Brain pericyte (primary cell): ENCODE measurements at places on chromosomes 3 and 15.
A peak's percentile ranks its signal among the peaks of the same experiment; 100 is the strongest.

GRCh38 chr3:25547943-25548674, 116.6 kb downstream of the TOP2B start:
- DNase-seq: no peak

GRCh38 chr3:71285086-71285485, 298.4 kb downstream of the FOXP1 start:
- DNase-seq: no peak

DNA sequence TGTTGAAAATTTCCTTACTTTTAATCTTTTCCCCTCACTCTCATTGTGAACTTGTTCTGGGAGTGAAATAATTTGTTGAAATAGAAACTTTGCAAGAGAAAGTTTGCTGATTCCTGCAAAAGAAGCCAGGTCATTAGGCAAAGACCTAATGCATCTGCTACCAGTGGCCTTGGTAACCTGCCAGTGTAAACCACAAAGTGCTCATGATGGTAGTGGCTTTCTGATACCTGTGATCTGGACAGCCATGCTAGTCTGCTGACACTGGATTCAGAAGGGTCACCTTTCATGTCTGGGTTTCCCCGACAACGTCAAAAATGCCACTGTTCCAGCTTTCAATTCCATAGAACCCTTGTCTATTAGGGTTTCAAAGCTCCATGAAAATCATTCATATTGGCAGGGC, 123.7 kb upstream of the MCTP2 start:
- DNase-seq: no peak

GRCh38 chr3:7874116-7874515, 627.5 kb upstream of the LMCD1 start:
- no peak for DNase-seq

GRCh38 chr3:42632146-42632545, 21.4 kb upstream of the ZBTB47 start:
- DNase-seq: no peak

DNA sequence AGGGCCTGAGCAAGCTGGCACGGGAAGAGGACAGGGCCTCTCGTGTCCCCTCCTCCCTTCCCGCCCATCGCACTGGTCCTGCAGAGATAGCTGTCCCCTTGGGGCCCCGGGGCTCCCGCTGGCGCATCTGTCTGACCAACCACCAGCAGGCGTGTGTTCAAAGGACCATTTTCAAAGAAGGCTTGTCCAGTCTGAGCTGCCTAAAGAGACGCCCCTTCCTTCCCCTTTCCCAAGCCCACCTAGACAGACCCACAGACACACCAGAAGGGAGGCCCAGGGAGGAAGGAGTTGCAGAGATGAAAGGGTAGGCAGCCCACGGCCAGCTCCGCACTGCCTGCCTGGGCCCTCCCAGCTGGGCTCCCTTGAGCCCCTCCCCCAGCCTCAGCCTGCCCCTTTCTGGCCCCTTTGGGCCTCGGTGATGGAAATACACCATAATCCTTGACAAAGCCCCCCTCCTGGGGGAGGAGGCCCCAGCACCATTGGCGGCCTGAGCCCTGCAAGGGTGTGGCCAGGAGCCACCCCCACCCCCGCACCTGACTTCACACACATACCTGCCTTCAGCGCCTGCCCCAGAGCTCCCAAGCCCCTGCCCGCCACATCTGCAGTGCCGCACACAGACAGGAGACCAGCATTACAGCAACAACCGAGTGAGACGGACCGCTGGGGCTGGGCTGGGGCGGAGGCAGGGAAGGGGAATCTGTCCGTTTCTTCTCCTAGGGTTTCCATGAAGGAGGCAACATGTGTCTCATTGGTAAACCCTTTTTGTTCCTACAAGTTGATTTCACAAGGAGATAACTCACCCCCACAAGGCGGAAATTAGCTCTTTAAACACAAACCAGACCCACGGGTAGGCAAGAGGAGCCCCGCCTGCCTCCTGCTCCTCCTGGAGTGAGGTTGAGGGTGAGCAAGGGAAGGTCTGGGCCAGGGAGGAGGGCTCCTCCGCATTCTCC, at the start of gene STRA6:
Gene STRA6 (minus strand): TSS at position 336 of the 950 bp plus-strand sequence. CDS start 520 bp downstream, outside the sequence.
- DNase-seq: no peak

GRCh38 chr3:187587076-187587475, 83.1 kb downstream of the SST start:
- no peak for DNase-seq

- DNase-seq: no peak
Observed at GRCh38 chr3:71282976-71283375, 300.6 kb downstream of the FOXP1 start.

- DNase-seq: no peak
Observed at GRCh38 chr3:100261485-100261903, 702 bp downstream of the TBC1D23 start.

DNA sequence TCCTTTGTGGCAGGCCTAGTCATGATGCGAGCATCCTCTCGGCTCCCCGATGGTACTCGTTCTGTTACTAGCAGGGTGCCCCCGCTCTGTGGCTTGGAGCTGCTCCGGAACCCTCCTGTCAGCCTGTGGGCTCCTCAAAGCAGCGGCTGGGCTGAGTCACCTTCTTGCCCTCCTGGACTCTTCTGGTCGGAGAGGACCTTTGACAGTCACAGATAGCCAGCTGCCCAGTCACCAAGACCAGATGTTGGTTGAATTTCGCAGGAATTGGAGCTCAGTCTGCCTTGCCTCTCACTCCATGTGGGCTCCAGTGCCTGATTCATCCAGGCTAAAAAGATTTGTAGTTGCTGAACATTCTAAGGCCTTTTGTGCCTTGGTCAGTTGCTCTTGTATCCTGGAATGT, 94.5 kb downstream of the CHCHD6 start:
- no peak for DNase-seq

DNA sequence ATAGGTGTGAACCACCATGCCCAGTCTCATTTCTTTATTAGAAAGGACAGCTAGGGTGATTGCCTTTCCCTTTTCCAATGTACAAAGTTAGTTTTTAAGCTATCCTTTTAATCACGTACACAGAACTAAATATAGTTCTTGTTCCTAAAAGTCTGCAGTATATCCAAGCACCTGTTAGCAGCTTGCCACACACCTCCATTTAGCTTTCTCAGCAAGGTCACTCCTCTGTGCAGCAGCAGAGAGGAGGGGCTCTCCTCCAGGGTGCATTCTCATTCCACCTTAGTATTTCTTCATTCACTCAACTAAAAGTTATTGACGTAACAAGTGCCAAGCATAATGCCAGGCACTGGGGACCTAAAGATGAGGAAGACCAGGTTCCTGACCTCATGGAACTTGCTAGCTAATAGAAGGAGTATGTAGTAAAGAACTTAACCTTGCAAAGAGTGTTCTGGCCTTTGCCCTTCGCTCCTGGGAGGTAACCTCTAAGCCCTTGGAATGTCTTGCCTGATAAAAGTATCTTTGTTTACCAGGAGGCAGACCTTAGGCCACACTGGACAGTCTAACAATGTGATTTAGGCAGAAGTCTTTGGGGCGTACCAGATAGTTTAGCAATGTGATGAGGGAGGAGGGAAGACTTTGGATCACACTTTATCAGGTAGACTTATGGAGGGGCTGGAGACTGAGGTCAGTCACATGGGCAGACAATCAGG, 12.7 kb upstream of the PTPN9 start:
- no peak for DNase-seq

DNA sequence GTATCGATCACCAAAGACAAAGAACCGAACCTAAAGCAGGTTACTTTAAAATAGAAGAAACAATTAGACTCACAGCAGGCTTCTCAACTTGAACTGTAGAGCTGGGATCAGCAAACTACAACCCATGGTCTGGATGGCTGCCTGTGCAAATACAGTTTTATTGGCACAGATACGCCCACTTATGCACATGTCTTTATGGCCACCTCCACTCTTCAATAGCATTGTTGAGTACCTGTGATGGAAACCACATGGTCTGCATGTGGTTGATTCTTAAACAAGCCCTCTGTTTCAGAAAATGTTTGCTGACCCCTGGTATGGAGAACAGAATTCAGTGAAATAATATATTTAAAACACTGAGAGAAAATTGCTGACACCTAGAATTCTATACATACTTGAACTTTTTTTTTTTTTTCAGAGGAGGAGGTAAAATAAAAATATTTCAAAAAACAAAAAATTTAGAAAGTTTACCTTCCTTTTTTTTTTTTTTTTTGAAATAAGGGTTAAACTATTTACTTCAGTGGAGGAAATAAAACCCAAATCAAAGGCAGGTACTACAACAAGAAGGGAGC, 263.8 kb upstream of the ATP10A start:
- DNase-seq: no peak

- no peak for DNase-seq
Observed at GRCh38 chr3:138862924-138863775, 28.4 kb upstream of the PIK3CB start.

DNA sequence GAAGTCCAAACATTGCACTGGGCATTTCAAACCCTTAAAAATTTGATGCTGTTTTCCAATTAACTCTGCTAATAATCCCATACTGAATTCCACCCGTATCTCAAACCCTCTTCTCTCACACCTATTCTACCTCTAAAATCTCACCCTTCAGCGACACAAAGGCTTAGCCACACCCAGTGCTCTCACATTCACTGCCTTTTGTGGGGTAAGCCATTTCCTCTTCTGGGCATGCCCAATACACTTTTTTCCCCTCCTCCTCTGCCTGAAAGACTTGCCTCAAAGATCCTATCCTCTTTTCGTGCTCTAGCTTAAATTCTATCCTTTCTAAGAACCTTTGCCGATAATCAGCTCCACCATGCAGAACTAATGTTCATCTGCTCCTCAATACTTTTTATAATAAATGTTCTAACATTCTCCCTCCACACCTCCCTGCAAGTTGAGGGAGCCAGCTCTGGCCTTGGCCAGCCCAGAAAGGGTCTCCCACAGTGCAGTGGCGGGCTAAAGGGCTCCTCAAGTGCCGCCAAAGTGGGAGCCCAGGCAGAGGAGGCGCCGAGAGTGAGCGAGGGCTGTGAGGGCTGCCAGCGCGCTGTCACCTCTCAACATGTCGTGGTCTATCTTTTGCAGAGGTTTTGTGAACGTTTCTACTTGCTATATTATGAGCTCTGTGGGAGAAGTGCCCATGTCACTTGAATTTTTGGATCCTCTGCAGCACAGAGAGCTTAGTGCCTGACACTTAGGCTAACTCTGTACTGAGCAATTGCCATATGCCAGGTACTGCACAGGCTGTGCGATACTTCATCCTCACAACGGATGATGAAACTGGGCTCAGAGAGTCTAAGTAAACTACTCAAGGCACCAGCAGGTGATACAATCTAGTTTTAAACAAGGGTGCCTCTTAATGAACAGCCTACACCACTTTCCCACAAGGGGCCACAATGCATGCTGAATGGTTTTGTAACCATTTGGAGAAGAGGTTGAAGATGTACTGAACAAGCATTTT, 53.6 kb upstream of the BCL6 start:
- no peak for DNase-seq

DNA sequence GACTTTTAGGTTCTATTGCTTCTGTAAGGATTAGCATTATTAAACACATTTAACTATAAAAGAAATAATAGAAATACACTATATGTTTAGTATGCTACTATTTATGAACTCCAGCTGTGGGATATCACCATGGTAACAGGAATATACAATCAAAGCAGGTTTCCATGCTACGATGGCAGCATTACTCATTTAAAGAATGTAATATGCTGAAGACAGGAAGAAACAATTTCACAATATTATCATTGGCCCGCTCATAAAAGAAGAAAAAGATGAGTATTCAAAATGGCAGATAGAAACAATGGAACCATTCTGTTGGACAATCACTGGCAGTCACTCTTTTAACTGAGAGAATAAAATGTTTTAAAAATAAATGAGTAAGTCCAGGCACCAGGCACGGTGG, 153.4 kb downstream of the CBLB start:
- peak; percentile 38 for DNase-seq

DNA sequence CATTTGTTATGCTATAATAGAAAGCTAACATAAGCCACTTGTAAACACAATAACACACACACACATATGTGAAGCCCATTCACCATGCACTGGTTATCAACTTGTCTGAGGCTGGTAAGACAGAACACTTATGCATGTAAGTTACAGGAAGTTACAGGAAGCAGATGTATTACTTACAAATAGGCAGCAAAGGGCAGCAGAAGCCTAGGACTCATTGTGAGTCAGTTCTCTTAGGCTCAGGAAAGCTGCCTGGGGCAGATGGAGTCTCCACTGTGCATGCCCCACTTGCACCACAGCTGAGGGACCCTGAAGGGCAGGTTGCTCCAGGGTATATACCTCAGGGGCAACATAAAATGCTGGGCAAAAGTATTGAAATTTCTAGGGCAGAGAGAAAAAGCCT, 748.8 kb upstream of the CCDC54 start:
- no peak for DNase-seq

- DNase-seq: no peak
Observed at GRCh38 chr15:101358895-101359294, 63.8 kb upstream of the SNRPA1 start.

DNA sequence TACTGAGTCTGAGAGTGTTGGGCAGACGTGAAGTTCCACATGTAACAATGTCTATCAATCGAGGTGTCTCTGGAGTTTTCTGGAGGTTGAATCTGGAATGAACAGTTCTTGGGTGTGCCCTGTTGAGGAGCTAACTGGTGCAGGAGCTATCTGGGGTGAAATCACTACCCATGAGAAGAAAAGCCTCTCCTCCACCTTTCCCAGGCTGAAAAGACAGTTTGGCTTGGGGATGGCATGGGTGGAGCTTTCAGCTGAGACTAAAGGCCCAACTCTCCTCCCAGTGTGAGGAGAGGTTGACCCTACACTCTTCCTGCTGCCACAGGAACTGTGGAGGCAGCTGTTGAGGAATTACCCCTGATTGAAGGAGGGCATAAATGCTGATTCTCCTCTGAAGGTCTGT, 54.4 kb upstream of the LRRFIP2 start:
- no peak for DNase-seq

DNA sequence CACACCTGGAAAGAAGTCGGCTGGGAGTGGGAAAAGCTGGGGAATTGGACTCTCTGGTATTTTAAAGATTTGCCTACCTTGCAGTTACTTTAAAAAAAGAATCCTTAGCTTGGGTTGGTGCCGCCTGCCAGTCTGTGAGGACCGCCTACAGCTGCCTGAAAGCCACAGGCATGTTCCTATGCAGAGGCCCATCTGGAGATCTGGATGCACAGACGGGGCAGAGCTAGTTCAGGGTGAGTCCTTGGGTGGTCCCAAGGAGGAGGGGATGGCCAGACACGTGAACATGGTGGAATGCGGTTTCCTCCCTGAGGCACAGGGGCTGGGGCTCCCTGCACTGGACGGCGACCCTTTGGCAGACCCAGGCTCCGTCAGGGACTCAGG, 113.2 kb upstream of the IQSEC1 start:
- DNase-seq: no peak

- DNase-seq: no peak
Observed at GRCh38 chr15:90782442-90782841, 65.3 kb downstream of the BLM start.

- no peak for DNase-seq
Observed at GRCh38 chr15:90761629-90762028, 44.5 kb downstream of the BLM start.

- no peak for DNase-seq
Observed at GRCh38 chr15:89408372-89409183, 74.0 kb upstream of the POLG start.
